ENCODE measurements at places on chromosomes 16 and 17.

- no peak for DNase-seq
These were observed 10.8 kb upstream of the NME1 start for GRCh38 chr17:51142597-51142996.

DNA sequence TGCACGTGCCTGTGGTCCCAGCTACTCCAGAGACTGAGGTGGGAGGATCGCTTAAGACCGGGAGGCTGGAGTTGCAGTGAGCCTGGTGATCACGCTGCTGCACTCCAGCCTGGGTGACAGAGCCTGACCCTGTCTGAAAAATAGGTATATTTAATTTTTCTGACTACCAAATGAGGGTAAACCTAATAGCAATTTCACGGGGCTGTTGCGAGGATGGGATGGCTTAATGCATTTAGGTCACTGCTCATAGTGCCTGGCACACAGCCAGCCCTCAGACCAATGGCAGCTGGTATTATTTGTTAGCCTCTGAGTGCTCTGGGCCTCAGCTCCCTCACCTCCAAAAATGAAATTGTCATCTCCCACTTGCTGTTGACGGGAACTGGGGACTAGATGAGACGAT lies 5.9 kb upstream of the CDIP1 start:
- no peak for DNase-seq

- no peak for DNase-seq
These were observed 5.2 kb downstream of the KRT10 start for GRCh38 chr17:40817103-40817682.

- no peak for DNase-seq
These were observed 9.8 kb downstream of the DUSP3 start for GRCh38 chr17:43768943-43769342.

GRCh38 chr16:12780467-12780866 lies 23.2 kb downstream of the CPPED1 start:
- DNase-seq = no peak

All from NCI-H446 (cell line).